CD14-positive monocyte (primary cell): ENCODE measurements at places on chromosomes 2 and 18.

DNA sequence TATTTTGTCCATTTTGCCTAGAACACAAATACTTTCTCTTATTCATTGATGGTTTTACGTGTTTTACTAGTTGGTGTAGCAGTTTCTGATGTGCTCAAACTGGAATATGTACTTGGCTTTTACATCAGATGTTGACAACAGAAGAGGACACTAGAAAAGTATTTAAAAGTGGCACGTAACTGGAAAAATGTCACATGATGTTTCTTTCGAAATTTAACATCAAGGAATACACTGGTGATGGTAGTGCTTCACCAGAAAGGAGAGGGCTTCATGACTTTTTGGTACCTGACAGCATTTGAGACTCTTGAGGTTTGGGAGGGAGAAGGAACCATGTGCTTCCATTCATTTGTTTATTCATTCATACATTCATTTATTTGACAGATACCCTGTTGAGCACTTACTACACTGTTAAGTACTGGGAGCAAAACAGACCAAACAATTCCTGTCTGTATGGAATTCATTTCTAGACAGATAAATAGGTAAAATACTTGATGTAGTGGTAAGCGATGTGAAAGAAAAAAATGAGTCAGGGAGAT, 1.5 kb downstream of the GIGYF2 start:
- no peak for DNase-seq

GRCh38 chr2:43082111-43082894, 144.1 kb downstream of the ZFP36L2 start:
- DNase-seq, result no peak

DNA sequence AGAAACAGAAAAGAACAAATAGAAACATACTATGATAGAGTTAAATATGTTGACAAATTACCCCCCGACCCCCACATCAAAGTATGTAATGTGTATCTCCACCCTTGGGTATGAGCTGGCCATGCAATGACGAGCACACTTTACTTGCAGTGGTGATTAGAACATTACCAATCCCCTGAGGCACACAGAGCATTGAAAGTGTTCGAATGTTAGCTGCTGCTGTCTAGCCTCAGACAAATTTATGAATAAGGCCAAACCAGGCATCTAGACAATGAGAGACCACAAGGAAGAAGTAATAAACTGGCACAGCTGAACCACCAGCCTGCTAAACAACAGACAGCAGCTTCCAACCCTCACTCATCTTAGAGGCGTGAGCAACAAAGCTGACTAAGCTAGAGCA, 380.5 kb downstream of the DSEL start:
- no peak for DNase-seq

GRCh38 chr2:222358876-222359275, 60.1 kb upstream of the PAX3 start:
- peak; percentile 85 for DNase-seq

DNA sequence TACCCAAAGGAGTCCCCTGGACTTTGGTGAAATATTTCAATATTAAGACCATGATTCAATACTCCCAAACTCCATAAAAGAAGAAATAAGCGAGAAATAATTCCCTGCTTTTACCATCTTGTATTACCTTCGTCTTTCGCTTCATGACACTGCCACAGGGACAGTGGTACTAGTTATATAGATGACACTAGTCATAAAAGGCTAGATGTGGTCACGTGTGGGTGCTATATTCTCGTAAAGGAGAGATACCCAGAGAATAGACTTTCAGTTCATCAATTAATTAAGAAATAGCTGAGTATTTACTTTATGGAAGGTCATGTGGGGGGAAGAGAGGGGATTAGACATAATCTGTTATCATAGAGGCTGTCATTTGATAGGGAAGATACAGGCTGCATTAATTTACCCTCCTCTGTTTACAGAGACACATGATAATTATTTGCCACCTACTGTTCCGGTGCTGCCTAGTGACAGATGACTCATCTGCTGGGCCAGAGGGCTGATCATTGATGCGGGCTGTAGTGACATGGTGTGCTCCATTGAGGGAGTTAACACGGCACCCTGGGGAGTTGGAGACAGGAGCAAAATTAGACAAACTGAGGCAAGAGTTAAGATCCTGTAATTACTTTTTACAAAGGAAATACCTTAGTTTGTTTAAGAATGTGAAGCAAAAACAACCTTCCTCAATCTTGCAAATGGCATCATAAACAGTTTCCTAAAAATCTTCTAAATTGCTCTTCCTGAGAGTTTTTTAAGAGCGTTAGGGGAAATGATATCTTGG, 78.2 kb upstream of the ITGB6 start:
- DNase-seq, result no peak

DNA sequence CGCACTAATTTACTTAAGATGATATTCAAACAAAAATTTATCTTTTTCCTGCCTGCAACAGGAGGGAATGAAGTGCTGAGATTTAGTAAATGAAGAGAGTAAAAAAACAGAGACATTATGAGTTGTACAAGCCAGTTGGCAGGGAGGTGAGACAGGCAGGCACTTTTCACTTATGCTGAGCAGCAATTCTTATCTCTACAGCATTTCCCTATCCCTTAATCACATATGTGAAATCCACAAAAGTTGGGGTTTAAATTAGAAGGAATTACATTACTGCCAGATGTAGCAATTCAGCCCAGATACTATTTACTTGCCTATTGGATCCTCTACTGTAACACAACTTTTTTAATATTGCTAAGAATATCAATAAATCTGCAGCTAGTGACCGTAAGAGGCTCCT, 314.2 kb upstream of the LRP1B start:
- no peak for DNase-seq

DNA sequence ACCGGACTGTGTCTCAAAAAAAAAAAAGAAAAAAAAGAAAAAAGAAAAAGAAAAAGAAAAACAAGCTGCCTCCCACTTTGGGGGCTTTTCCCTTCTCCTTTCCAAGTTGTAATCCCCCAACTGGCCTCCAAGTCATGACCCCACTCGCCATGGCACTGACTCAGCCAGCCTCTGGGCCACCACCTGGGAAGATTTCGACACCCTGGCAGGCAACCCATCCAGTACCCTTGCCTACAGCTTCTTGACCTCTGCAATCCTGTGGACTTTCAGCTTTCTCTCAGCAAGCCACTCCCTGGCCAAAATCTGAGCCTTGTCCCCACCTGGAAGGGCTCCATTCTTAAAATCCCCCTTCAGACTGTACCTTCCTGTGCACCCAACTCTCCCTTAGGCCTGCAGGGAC, 22.3 kb upstream of the FOSL2 start:
- no peak for DNase-seq

- DNase-seq, result no peak
Observed at GRCh38 chr2:80852079-80852807, 547.7 kb upstream of the LRRTM1 start.

- no peak for DNase-seq
Observed at GRCh38 chr2:234048049-234048448, 2.5 kb upstream of the SPP2 start.

GRCh38 chr2:205187731-205188130, 494.6 kb upstream of the NRP2 start:
- DNase-seq, result no peak

GRCh38 chr18:25140124-25140961, 211.6 kb downstream of the ZNF521 start:
- no peak for DNase-seq

DNA sequence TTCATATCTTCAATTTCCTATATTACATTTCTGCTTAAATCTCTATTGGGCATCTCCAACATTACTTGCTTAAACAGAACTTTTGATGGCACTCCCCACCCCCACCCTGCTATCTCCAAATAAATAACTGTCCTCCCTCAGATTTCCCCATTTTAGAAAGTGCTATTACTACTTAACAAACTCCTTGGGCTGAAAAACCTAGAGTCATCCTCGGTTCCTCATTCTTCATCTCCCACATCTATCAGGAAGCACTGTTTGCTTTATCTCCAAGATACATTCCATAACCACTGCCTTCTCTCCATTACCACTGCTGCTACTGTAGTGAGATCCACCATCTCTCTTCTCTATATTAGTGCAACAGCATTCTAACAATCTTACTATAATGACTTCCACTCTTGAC, 150.4 kb upstream of the CYRIA start:
- no peak for DNase-seq

GRCh38 chr2:218223046-218223445, 6.1 kb downstream of the ARPC2 start:
- DNase-seq, result peak; percentile 51

DNA sequence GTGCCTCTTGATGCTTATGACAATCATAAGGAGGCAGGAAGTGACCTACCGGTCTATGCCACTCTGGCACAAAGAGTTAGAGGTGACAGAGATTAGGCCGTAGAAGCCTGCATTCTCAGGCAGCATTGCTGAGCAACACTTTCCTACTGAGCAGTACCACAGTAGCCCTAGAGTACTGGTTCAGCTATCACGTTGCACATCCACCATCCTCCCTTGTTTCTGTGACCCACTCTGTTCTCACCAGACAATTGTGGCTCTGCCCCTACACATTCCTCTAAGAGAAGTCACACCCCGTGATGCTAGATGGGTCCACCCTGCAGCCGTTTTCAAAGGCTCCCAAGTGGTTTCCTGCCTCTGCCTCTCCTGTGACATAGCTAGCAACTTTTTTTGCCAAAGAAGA, 22.6 kb upstream of the SUCLG1 start:
- no peak for DNase-seq

DNA sequence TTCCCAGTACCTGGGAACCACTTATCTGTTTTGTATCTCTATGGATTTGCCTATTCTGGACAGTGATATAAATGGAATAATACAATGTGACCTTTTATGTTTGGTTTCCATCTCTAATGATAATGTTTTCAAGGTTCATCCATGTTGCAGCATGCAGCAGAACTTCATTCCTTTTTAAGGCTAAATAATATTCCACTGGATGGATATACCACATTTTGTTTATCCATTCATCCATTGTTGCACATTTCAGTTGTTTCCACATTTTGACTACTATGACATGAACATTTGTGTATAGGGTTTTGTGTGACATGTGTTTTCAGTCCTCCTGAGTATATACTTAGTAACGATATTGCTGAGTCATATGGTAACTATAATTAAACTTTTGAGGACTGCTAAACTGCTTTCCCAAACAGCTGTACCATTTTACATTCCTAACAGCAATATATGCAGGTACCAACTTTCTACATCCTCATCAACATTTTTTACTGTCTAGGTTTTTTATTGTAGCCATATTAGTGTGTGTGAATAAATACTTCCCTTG, 17.7 kb upstream of the MARCHF7 start:
- DNase-seq, result no peak

GRCh38 chr2:18149660-18150246, 271.3 kb downstream of the KCNS3 start:
- no peak for DNase-seq

DNA sequence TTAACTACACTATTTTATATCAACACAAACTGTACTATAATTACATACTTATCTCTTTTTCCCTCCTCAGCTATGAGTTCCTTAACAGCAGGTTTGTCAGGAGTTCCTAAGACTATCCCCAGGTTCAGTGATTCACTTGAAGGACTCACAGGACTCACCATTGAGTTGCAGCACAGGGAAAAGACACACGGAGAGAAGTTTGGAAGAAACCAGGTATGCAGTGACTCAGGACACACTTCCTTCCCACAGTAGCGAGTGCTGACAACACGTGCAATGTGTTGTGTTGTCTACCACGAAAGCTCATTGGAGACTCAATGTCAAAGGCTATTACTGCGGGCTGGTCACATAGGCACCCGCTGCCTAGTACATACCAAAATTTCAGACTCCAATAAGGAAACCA, 32.0 kb downstream of the MGAT4A start:
- no peak for DNase-seq

GRCh38 chr18:45416168-45416567, 199.1 kb upstream of the SLC14A2 start:
- no peak for DNase-seq

GRCh38 chr2:203446071-203446481, 89.0 kb downstream of the RAPH1 start:
- peak; percentile 19 for DNase-seq

DNA sequence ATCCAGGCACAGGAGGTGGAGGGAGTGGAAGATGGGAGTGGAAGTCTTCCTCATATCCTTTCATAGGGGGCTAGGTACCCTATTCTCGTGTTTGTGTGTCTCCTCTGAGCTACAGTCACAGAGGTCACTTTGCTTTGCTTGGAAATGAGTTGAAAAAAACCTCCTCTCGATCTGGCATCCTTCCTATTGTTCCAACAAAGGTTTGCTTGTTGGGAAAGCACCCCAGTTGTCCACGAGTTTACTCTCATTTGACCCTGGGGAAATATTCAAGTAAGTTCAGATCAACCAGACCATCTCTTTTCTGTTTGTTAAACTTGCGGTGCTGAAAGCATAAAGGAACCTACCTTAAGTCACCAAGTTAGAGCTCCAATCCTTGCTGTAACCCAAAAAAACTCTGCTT, 59.3 kb downstream of the ARHGEF33 start:
- no peak for DNase-seq

DNA sequence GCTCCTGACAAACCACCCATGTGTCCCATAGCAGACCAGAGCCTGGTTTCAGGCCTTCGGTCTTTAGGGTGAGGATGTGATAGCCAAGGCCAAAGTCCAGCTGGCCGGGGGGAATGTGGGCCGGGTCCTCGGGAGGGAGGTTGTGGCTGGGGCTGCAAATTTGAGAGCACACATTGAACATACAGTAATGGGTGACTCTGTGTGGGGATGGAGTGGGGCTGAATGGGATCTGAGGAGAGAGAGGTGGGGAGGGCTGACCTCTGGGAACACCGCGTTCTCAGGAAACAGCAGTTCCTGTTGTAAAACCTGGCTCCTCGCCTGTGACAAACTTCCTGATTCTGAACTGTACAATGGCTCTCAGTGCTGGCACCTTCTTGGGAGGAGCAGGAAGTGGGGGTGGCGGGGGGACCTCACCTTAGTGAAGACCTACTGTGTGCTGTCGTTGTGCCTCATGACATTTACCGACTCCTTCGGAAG, 48.8 kb downstream of the MCFD2 start:
- DNase-seq, result no peak

DNA sequence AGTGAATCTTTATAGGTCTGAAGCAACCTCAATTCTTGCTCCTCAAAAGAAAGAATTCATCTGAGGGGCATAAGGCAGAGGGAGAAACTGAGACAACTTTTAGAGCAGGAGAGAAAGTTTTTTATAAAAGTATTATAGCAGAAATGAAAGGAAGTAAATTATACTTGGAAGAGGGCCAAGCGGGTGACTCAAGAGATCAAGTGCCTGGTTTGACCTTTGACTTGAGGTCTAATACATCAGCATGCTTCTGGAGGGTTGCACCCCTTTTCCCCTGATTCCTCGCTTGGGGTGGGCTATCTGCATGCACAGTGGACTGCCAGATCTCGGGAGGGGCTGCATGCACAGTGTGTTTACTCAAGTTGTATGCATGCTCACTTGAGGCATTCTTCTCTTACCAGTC, 268.5 kb upstream of the LRATD1 start:
- no peak for DNase-seq
